ENCODE measurements at places on chromosomes 6 and 20. TPM values are rescaled to one million over a fixed set of nuclear protein-coding genes. Genes with fewer than 3 reads are reported as not detected.

GRCh38 chr6:146312608-146313007, 231.0 kb upstream of the RAB32 start:
- no peak for DNase-seq

DNA sequence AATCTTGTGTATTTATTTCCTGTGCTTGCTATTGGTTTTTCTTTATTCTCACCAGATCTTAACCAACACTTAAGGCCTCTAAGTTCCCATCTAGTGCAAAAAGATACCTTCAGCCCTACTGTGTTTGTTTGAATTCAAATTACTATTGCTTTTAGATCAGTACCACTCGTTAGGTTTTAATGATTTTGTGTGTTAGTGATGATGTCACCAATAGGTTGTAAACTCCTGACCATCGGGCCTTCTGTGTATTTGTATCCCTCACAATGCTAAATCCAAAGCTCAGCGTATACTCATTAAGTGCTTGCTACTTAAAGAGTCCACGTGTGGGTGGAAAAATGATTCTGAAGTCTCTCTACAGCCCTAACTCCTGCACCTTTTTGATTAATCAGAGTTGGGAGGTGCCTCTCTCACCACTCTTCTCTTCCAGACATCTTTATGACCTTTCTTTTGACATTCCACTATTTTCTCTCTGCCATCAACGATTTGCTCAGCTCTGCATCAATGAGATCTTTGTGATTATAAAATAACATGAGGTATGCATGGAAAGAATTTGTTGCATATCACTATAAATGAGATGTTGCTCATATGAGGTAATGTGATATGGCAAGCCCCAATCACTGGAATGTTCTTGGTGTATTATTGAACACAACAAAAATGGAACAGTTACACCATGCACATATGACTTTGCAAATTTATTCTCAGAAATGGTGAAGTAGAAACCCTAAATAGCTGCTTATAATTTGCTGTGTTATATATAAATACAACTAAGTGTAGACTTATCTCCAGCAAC, 55.1 kb upstream of the LAMA2 start:
- DNase-seq, result no peak

GRCh38 chr6:44682987-44683779, 295.7 kb downstream of the CDC5L start:
- no peak for DNase-seq

DNA sequence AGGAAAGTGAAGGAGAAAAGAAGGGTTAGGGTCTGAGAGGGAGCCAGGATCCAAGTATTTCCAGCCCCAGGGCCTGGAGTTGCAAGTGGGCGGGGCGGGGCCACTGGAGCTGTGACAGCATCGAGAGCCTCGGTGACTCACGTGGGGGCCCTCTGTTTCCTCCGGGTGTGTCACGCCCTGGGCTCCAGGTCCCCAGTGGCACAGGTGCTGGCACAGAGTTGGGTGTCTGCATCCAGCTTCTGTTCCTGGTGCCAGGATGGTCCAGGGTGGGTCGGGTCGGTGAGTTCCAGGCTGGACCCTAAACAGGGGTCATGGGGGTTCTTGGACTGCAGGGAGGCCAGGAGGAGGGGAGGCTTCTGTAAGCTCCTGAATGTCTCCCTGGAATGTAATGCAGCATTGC, 16.7 kb downstream of the RAET1L start:
- DNase-seq, result no peak

GRCh38 chr6:98985391-98985790, 37.6 kb upstream of the FBXL4 start:
- DNase-seq, result no peak

DNA sequence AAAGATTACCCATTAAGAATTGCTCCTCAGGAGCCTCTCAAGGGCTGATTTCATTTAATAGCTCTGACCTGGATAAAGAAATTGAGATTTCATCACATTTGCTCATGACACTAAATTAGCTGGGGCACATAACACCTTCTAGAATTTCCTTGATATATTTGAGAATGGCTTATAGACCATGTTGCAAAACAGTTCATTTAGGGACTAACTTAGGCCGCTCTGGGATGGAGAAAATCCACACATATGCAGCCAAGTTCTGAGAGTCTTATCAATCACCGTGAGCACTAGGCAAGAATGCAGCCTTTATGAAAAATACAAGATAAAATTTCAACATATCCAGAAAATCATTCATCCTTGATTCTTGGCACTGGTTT, 91.0 kb upstream of the MCHR2 start:
- DNase-seq, result no peak

DNA sequence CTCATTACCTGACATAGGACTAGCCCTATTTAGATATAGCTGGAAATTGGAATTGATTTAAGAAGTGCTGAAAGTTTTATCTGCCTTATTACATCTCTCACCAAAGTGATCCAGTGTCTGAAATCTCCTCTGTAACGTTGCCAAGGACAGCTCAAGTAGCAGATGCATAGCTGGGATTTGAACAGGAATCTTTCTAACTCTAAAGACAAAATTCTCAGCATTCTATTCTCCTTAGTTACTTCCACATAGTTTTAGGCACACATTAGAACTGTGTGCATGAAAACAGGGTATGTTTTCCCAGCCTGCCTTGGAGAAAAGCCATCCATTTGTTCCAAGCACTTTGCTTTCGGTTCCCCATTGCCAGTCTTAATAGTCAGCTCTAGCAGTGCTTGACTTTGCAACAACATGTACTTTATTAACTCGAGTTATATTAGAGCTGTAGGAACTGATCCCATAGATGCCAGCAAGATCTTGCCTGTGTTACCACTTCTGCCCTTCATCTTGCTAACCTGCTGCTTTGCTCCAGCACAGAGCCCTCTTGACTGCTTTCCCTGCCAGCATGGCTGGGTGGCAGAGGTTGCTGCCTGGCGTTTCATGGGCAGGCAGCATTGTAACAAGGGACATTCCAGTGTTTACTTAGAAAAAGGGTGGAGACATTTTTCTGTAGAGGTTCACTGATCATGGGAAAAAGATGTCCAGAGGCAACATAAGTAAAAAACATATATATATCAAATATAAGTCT, 56.1 kb upstream of the STMND1 start:
- DNase-seq, result peak; percentile 58

DNA sequence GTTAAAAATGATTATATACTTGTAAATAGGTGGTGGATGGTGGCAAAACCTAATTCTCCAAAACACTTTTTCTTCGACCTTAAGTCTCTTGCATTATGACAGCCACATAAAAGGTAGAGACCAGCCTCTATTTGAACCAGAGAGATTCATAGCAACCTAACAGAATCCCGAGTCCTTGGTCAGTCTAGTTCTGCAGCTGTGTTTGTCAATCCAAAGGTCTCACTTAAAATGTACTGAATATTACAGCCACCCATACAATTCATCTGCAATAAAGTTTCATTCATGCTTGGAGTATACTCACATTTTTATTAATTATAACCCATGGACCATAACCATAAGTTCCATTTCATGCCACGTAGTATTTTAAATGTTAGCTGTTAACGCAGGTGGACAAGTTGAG, 87.2 kb downstream of the EPM2A start:
- no peak for DNase-seq

SCUBE3 gene
- total RNA-seq, result 4.7 TPM

DNA sequence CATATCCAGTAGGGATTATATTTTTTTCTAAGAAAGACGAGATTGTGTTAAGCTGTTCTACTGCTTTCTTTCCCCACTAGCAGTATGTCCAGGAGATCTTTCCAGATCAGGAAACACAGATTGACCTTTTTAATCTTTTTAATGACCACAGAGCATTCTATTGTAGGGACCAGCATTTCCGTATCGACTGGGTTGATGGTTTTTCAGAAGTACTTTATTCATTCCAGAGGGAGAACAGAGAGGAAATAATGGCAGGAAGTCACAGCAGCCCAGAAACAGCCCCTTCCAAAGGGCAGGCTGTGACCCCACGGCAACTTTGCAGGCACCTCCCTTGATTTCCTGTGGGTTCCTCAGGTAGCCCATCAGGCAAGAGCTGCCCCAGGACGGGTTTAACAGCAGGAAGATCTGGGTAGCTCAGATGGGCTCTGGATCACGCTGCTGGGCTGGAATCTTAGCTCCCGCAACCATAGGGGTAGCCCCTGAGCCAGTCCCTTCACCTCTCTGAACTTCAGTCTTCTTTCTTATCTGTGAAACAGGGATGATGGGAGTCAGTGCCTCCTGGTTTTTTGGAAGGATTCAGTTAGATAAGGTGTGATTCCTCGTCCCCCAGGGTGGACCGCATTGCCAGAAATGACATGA, 23.8 kb upstream of the CHMP4B start:
- no peak for DNase-seq

SYCP2 gene
- 2.6 TPM for total RNA-seq

CALHM5 gene
- 7.2 TPM for total RNA-seq

DNA sequence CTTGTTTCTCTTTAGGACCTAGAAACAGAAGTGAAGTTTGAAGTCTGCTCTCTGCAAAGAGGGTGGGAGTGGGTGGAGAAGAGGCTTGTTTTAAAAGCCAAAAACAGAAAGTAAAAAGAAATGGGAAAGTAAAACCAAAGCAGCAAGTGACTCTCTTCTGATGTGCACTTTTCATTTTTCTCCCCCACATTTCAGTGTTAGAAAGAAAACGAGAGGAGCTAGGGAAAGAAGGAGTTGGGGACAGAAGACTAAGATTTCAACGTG, 1.3 kb downstream of the C6orf141 start:
- no peak for DNase-seq

ARG1 gene
- total RNA-seq, result not detected

DNA sequence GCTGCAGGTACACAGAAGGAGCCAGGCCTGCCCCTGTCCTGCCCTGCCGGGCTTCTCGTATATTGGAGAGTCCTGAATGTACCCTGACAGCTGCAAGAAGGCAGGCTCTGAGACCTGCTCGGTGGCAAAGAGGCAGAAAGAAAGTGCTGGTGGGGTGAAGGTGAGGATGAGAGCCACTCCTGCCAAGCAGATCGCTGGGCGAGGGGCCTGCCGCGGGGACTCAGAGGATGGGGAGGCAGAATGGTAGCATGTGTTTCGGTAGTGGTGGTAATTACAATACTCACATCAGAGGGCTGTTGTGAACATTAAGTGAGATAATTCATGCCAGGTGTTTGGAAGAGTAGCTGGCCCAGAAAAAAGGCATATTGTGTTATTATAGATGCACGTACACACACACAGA, 56.6 kb upstream of the SLC22A23 start:
- DNase-seq, result no peak

GRCh38 chr20:6173481-6173880, 50.7 kb upstream of the FERMT1 start:
- no peak for DNase-seq

COX4I2 gene
- total RNA-seq, result not detected

- DNase-seq, result no peak
Observed at GRCh38 chr20:16498526-16499253, 74.6 kb downstream of the KIF16B start.

DNA sequence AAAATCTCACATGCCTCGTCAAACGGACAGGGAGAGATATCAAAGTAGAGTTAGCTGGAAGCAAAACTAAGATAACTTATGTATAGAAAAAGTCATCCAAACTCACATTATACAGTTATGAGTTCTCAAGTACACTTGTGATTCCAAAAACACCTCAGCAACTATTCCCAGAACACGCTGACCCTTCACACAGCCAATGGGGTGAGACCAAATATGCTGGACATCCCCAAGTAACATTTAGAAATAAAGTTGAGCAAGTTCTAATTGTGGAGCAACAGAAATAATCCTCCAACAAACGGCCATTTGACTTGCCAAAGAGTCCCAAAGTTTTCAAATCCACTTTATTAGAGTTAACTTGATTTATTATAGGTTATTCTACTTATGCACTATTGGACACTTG, 52.4 kb downstream of the LY86 start:
- DNase-seq, result no peak

RAB32 gene
- 88.6 TPM for total RNA-seq

GRCh38 chr6:93293872-93294271, 125.5 kb downstream of the EPHA7 start:
- DNase-seq, result no peak

- no peak for DNase-seq
Observed at GRCh38 chr20:61918548-61918947, 147.1 kb downstream of the TAF4 start.

DNA sequence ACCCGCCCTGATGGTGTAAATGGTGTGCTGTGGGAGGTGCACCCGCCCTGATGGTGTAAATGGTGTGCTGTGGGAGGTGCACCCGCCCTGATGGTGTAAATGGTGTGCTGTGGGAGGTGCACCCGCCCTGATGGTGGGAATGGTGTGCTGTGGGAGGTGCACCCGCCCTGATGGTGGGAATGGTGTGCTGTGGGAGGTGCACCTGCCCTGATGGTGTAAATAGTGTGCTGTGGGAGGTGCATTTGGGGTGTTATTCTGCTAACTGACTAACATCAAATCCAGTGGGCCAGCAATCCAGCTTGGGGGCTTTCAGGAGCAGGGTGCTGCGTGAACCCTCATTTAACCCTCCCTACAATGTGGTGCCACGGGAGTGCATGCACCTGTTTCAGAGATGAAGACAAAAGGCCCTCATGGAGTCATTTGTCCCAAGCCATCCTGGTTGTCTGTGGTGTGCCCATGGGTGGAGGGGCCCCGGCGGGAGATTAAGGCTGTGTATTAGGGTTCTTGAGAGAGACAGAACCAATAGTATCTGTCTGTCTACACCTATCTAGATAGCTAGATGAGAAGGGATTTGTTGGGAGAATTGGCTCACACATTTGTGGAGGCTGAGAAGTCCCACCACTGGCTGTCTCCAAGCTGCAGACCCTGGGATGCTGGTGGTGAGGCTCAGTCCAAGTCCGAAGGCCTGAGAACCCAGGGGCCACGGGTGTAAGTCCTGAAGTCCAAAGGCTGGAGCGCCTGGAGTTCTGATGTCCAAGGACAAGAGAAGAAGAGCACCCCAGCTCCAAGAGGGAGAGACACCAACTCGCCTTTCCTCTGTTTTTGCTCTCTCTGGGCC, 39.2 kb downstream of the TMEM242 start:
- DNase-seq, result no peak

GRCh38 chr6:95578106-95578410, 723 bp downstream of the MANEA start:
- DNase-seq, result no peak

DNA sequence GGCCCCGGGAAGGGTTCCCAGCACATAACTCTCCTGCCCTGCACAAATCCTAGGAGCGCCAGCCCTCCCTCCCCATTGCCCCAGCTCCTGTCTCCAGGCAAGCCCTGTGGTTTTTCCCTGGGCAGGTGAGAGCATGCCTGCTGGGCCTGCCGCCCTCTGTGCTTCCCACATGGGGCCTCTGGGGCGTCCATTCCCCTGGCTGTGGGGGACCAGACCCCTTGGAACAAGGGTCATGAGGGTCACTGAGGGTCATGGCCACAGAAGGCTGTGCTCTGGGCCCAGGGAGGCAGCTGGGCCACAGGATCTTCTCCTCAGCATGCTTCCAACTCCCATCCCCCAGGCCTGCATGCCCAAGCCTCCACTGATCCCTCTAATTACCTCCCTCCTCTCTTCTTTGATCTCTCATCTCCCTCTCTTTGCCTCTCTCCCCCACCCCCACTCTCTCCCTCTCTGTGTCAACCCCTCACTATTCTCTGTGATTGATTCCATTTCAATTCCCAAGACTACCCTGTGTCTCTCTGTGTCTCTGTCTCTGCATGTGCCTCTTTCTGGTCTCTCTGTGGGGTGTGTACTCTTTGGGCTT, 6.1 kb downstream of the MDFI start:
- no peak for DNase-seq

- DNase-seq, result no peak
Observed at GRCh38 chr6:169847901-169848311, 96.5 kb downstream of the ERMARD start.

MOCS1 gene
- 13.7 TPM for total RNA-seq

Data from SJSA1 (cell line).